Activated CD8-positive, alpha-beta memory T cell treated with anti-CD3 and anti-CD28 coated beads for 36 hours (primary cell): ENCODE measurements at places on chromosomes 13 and 19. TPM values are rescaled to one million over a fixed set of nuclear protein-coding genes. Genes with fewer than 3 reads are reported as not detected.

RNASEH2B gene
- 66.4 TPM for total RNA-seq

B3GNT3 gene
- total RNA-seq: not detected

FAM216B gene
- total RNA-seq: not detected

MAMSTR gene
- total RNA-seq: 0.91 TPM

ZNF433 gene
- 0.74 TPM for total RNA-seq

GPR4 gene
- not detected for total RNA-seq

SHISA7 gene
- total RNA-seq: not detected

FTL gene
- total RNA-seq: 1,469 TPM

ARRDC2 gene
- 24.7 TPM for total RNA-seq

F10 gene
- total RNA-seq: not detected
